ENCODE measurements at places on chromosomes 2 and 18.

GRCh38 chr18:24220318-24220688, 81.4 kb downstream of the CABYR start:
- DNase-seq: no peak

GRCh38 chr2:153986488-153987229, 114.9 kb downstream of the GALNT13 start:
- peak; percentile 30 for DNase-seq

GRCh38 chr2:54456612-54457322, 640 bp downstream of the SPTBN1 start:
- peak; percentile 78 for DNase-seq

GRCh38 chr18:63617049-63617914, 26.8 kb downstream of the SERPINB4 start:
- DNase-seq: no peak

DNA sequence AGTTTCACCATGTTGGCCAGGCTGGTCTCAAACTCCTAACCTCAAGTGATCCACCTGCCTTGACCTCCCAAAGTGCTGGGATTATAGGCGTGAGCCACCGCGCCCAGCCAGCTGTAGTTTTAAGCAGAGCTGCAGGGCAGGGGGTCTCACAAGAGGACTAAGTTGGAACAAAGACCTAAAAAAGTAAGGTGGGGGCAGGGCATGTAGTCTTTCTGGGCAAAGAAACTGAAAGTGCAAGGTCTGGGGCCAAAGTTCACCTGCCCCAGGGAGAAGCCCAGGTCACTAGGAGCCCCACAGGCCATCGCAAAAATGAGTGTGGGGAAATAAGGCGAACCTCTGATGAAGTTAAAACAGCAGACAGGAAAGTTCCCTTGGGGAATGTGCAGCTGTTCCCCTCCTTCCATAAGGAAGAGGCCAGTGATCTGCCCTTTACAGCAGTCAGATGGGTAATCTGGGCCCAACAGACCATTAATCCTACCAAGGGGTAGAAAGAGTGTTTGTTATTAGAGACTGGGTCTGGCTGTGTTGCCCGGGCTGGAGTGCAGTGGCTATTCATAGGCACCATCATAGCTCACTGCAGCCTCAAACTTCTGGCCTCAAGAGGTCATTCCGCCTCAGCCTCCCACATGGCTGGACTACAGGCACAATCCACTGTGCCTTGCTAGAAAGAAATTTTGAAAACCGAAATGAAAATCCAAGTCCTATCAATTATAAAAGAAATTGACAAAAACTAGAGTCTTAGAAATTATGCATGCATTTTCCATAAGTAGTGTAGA, 2.8 kb downstream of the SCLY start:
- no peak for DNase-seq
